ENCODE measurements at places on chromosomes 5 and 9.

DNA sequence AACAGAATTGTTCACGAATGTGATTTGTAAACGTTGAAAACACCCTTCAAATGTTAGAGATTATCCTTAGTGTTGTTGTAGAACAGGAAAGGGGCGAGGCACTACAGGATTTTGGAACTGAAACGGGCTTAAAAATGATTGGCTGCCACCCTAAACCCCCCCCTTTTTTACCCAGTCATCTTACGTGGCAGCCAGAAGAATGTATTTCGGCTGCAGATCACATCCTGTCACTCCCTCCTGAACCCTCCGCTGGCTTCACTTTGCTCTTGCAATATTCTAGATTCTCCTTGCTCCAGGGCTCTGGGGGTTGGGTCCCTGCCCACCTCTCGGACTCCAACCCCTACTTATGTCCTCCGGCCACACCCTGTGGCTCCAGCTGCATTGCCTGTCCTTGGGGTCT is 13.9 kb upstream of the UNC5A start:
- DNase-seq = no peak

GRCh38 chr9:84277646-84278045 is 62.9 kb downstream of the SLC28A3 start:
- no peak for DNase-seq

- no peak for DNase-seq
These were observed 312.9 kb upstream of the RGMB start for GRCh38 chr5:98460536-98460935.

DNA sequence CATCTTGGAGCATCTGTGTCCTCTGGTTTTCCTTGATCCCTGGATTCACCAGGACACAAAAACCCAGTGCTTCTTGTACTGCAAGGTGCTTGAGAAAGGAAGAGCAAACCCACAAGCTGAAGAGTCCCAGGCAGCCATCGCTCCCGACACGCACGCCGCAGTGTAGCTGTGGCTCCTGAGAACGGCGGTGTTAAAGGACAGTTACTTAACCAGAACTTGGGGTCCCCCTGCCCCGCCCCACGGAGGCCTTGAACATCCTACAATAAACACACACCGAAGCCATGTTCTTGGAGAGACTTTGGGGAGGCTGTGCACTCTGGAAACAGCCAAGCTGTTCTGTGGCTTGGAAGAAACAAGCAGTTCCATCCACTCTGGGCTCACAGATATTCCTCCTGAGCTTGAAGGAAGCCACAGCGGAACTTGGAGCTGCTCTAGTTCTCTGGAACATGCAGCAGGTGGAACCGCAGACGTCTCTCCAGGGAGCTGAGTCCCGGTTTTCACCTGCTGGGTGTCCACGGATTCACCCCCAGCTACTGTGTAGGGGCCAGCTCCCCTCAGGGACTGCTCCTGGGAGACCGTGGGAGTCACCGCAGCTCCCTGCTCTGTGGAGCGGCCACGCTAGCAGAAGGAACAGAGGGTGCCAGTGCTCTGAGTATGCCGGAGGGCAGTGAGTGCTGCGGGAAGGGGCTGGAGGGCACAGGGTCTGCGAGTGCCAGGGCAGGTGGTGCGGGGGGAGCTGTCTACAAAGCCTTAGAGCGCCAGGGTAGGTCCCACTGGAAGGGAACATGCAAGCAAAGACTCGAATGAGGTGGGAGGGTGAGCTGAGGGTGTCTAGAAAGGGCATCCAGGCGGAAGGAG is 107.3 kb downstream of the ADAMTS2 start:
- DNase-seq = no peak

DNA sequence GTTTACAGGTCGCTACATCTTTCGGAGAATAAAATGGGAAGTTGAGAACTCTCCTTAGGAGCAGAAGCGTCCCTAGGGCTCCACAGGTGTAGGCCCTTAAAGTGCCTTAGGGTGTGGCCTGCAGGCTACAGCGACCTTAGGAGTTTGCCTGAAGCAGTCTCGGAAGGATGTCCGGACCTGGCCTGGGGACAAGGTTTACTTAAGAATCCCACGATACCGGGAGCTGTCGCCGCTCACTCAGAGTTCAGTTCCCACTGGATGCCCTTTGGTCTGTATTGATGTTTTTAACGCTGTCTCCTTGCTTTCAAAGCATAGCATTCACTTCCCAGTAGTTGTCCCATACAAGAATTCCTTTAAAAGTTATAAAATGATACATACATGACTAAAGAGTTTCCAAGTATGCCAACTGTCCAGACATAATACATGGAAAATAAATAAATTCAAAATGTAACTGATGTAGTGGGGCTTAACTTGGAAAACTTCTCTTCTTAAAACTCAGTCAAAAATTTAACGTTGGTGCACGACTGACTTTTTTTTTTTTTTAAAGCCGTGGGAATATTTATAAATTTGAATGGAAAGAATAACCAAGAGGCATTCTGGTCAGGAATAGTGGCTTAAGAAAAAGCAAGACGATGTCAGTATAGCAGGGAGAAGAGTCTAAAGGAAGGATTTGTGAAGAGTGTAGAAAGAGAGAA is 848 bp downstream of the RAD50 start:
- no peak for DNase-seq

- DNase-seq = no peak
These were observed 10.5 kb downstream of the NR2F1-AS1 start for GRCh38 chr5:93570294-93571113.

DNA sequence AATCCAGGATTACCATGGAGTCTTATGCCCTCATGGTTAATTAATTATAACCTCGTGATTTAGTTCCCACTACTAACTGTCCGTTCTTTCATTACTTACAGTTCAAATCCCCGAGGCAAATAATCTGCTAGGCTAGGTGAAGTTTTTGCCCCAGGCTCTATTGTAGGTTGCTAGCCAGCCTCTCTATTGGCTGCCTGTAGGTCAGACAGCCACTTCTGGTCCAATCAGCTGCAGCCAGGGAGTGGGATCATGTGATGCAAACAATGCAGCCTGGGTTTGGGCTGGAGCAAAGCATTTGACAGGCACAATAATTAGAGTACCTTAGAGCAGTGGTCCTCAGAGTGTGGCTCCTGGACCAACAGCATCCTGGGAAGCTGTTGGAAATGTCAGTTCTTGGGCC is 17.7 kb downstream of the TMEM252 start:
- DNase-seq = no peak

- no peak for DNase-seq
These were observed 2.0 kb upstream of the ROR2 start for GRCh38 chr9:91951944-91952520.

GRCh38 chr9:95065224-95065623 is 252.3 kb downstream of the FANCC start:
- DNase-seq = no peak

DNA sequence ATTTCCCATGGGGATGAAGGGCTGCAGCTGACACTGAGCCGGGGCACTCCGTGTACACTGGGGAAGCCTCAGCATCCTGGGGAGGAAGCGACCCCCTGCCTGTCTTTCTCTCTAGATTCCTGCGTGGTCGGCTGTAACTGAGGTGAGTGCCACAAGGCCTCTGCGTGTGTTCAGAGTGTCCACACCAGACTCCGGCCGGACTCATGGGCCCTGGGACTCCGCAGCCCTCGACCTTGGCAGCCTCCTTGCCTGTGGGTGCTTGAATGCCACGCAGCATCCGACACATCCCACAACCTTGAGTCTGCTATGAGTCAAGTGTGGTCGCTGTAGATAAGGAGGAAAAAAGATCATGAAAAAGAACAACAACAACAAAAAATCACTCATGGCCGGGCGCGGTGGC is 23.4 kb downstream of the PAEP start:
- DNase-seq = no peak

GRCh38 chr5:180212363-180213255 is 3.6 kb upstream of the RASGEF1C start:
- no peak for DNase-seq

- DNase-seq = no peak
These were observed 34.2 kb upstream of the MIER3 start for GRCh38 chr5:56985936-56986625.

GRCh38 chr9:134526584-134527477 is 114.8 kb upstream of the COL5A1 start:
- no peak for DNase-seq

DNA sequence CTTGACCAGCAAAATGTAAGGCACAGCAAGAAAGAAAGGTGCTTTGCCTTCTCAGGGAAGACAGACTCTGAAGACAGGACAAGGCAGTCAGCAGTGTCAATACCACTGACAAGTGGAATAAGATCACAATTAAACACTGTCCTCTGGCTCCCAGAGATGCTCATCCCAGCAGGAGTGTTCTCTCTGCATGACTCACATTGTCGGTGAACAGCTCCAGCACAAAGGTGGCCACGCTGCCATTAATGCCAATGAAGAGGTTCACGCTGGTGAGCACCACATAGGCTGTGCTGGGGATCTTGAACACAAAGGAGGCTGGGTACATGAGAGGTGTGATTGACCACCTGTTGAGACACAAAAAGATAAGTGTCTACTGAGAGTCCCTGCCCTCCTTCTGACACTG is 31.9 kb downstream of the NIPSNAP3B start:
- DNase-seq = no peak

DNA sequence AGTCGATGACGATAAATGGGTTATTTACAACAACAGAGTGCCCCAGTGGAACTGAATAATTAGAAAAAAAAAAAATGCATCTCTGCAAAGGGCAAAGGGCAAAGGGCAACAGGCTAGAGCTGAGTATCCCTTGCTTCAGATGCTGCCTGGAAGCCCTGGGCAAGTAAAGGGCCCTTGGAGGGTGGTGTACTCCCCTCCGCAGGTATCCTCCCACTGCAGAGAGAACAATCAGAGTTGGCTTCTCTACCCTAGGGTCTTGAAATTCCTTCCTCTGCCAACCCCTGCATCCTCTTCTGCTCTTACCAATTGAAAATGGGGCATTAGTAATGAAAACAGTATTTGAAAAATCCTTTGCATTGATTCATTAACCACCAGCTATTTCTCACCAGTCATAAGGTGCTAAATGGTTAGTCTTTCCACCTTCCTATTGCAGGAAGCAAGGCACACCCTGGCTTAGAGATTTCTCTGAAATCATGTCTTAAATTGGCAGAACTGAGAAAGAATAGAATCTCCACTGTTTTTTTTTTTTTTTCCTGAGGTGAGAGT is 122.6 kb downstream of the SEMA6A start:
- no peak for DNase-seq

GRCh38 chr5:71751422-71751821 is 32.3 kb downstream of the CARTPT start:
- no peak for DNase-seq

GRCh38 chr9:97852001-97852398 is 1.0 kb upstream of the FOXE1 start:
- DNase-seq = no peak

DNA sequence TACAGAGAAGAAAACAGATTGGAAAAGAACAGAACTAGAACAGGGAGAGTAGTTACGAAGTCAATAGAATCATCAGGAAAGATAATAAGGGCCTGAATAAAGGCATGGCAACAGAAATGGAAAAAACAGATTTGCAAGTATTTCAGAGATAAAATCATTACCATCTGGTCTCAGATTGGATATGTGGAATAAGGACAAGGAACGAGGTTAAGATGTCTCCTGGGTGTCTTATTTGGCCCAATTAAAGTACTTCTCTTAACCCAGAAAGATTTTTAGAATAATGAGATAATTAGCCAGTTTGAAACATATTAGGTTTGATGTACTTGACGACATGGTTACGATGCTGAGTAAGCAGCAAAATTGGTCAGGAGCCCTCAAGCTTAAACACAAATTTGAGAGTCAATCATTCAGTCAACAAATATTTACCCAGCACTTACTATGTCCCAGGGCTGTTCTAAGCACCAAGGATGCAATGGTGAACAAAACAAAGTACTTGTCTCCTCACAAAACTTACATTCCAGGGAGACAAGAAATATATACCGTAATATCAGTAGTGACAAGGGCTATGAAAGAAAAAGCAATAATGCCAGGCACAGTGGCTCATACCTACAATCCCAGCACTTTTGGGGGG is 18.3 kb downstream of the RICTOR start:
- DNase-seq = no peak

DNA sequence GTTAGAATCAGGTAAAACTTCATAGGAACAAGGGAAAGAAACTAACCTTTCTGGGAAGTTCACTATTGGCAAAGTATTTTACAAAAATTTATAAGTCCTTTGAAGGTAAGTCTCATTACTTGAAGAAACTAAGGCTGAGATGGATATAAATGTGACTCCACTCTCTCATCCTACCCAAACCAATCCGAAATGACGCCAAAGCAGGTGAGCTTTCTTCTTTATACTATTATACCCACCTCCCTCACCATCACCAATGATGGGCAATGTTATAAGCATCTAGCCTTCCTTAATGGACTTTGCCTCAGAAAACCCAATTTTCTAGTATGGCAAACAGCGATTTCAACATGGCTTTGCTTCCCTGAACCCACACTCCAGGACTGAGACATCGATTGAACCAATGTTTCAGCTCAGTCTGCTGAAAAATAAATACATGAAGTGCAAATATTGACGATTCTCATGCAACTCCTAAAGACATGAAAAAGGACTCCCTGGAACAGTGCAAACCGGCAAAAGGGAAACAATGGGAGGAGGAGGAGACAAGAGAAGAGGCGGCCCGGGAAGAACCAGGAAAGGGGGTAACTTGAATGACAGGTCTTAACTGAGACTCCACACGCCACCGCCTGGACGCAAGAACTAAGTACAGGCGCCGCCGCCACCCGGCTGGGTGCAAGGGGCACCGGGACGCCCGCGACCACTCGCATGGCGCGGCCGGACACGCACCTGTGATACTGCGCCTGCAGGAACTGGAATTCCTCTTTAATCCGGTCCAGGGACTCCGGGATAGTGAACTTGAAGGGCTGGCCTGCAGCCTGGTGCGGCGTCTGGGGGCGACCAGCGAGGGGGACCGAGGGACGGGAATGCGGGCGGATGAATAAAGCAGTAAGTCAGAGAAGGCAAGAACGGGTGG is 2.5 kb downstream of the TLE1 start:
- DNase-seq = peak; percentile 68

DNA sequence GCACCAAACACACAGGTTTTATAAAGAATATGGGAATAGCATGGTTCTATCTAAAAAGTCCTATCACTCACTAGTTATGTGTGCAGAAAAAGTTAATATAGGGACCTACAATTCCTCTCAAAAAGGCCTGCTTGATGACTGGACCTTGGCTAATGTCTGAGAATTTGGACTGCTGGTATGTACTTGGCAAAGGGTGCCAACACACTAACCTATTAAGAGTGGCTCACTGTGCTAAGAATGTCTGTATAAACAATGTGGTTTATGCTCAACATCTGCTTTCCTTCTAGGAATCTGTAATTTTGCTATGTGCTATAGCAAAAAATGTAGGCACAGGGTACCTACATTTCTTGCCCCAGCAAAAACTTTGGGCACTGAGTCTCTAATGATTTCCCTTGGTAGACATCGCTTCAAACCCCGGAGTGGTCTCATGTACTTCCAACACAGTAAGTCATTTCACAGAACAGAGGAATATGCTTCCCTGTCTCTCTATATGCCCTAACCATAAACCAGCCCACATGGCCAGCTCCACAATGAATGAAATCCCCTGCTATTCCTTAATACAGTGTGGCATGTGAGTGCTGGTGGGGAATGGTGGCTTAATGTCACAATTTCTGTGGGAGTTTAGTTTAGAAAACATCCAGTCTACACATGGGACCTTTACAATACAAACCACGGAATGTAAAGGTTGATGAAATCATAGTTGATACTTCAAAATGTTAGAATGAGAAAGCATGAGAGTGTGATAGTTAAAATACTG is 101.7 kb downstream of the UBAP2 start:
- no peak for DNase-seq

GRCh38 chr5:134714120-134714519 is 24.2 kb upstream of the CAMLG start:
- no peak for DNase-seq

Data from NCI-H2081 treated with DMSO at 0.1 percent for 48 hours (cell line).